Muscle of arm (tissue), 14 donors: ENCODE measurements at places on chromosomes 11 and 22. TPM values are rescaled to one million over a fixed set of nuclear protein-coding genes. Genes with fewer than 3 reads are reported as not detected.

DNA sequence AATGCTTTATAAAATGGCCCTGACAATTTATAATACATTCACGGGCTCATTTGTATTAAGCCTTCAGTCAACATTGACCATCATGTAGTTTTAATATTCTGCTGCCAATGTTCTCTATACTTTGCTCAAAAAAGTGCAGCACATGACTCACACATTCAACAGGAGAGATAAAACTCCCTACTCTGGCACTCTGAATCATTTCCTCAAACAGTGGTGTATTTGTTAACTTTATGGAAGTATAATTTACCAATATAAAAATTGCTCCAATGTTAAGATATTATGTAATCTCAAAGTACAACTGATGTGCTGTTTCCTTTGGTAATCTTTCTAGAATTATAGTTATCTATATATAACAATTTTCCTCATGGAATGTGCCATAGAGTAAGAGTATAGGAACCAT lies 39.9 kb downstream of the MAML2 start:
- no peak for DNase-seq

The KRTAP5-11 gene
- polyA plus RNA-seq = not detected

DNA sequence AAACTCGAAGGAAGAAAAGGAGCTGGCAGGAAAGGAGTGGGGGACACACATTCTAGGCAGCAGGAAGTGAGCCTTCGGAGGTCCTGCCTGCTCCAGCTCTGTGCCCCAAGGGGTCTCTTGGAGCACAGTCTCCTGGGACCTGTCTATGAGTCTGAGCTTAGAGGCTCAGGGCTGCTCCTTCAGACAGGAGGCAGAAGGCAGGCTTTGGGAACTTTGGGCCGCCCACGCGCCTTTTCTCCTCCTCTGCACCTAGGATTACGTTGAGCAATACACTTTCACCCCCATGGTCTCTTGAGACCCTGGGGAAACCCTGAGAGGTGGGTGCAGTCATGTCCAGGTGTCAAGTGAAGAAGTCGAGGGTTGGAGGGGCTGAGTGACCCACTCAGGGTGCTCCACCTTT lies 965 bp downstream of the TCN2 start:
- DNase-seq = no peak

- DNase-seq = no peak
These were observed 1717.1 kb upstream of the RAG2 start for GRCh38 chr11:38315151-38315550.

DNA sequence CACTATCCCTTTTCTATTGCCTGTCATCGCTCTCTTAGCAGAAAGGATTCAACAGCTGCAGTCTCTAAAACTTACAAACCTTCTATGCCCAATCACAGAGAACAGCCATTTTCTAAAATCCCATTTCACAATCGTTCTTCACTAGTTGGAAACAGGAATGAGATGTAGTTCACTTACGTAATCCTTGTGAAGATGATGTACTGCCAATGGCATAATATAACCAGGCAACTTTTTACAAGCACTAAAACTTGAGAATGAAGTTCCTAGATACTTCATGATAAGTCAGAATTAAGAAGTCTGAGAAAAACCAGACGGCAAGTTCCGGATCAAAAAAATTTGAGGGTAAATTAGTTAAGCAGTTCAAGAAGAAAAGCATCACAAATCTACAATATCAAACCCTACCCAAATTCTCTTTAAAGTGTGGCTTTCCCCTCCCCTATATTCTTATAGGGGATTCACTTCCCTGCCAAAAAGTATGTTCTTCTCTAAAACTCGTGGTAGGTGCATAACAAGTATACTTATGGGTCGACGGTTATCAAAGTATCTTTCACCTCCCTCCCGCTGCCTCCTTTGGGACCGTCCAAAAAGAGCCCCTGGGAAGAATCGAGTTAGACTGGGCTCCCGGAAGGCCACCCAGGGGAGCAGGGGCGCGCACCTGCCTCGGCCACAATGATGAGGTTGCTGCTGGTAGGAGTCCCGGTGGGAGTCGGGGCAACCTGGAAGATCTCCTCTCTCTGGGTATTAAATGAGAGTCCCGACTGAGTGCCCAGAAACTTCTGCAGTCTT lies 666 bp downstream of the MSANTD4 start:
- DNase-seq = no peak

The ANGPTL5 gene
- polyA plus RNA-seq = 1.7 TPM

GRCh38 chr22:24027389-24027975 lies 16.4 kb downstream of the CABIN1 start:
- DNase-seq = no peak

GRCh38 chr11:102552447-102553194 lies 22.1 kb upstream of the MMP7 start:
- no peak for DNase-seq

The RASGRP2 gene
- polyA plus RNA-seq = 27.9 TPM

DNA sequence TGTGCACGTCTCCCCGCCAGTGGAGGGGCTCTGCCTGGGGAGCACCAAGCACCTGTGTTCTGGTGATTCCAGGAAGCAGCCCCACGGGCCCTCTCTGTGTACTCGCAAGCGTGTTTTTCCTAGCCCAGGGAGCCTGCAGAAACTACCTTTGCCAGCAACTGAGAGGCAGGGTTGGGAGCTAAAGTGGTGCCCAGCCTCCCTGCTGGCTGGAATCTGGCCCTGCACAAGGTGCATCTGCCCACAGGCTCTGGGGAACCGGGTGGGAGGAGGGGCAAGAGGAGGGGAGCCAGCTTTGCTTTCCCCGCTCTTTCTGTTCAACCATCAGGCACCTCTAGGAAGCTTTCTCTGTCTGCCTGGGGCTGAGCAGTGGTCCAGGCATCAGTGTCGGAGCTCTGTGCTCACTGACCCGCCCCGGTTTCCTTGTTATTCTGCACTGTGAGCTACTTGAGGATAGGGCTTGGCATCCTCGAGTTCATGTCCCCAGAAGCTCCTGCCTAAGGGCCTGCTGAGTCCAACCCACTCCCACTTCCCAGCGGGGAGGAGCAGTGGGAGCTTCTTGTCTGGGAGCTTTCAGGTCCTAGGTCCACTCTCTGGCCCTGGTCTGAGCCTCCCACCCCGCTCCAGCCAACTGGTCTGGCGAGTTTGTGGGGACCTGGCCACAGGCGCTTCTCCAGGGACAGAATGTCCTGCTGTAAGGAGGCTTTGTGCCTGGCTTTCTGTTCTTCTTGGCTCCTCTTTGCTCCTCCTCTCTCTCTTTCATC lies 14.9 kb downstream of the DAGLA start:
- no peak for DNase-seq

- peak; percentile 60 for DNase-seq
These were observed 10.6 kb downstream of the LRRC51 start for GRCh38 chr11:72091292-72091691.

The SMC1B gene
- polyA plus RNA-seq = 0.09 TPM

- no peak for DNase-seq
These were observed 2.4 kb downstream of the OR52E1 start for GRCh38 chr11:5071799-5072198.

The ZNF280A gene
- polyA plus RNA-seq = not detected

- no peak for DNase-seq
These were observed 33.3 kb downstream of the SYT13 start for GRCh38 chr11:45252877-45253276.

DNA sequence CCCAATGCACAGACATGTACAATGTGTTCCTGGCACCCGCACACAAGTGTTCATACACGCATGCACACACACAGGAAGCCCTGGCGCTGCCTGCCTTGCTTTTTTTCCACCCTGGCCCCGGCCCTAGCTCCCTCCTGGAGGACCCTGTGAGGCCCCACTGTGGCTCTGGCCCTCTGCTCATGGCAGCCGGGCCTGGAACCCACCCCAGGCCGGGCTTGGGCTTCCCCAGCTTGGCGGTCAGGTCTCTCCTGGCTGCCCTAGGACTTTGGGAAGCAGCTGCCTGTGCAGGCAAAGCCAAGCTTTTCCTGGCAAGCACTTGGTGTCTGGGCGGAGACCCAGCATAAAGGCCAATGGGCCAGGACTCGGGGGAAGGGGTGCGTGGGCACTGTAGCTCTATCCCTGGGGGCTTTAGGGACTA lies 30.5 kb downstream of the CD82 start:
- peak; percentile 74 for DNase-seq

The OR4A16 gene
- not detected for polyA plus RNA-seq

GRCh38 chr22:35564975-35565867 lies 24.6 kb downstream of the RASD2 start:
- no peak for DNase-seq

- DNase-seq = no peak
These were observed 387.6 kb upstream of the DDI1 start for GRCh38 chr11:103648670-103649400.

The ABTB2 gene
- 8.1 TPM for polyA plus RNA-seq
